ENCODE measurements at places on chromosomes 7 and 10.

GRCh38 chr10:102231357-102232318, 5.5 kb downstream of the ELOVL3 start:
- peak; percentile 76 for DNase-seq

DNA sequence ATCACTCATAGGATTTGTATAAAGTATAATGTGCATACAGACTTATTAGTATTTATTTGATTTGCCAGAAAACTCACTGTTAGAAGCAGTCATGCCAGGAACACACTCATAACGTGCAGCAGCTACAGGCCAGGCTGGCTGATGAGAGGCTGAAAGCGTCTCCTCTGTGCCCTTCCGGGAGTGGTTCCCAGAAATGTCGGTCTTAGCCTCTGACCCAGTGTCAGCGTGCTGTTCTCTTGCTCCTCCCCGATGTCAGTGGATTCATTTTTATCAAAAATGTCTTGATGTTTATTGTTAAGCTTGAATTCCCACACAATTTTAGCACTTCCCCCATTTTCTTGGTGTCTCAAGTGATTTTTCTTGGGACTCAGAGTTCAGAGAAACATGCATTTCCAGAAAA, 33.3 kb upstream of the GARS1 start:
- no peak for DNase-seq

DNA sequence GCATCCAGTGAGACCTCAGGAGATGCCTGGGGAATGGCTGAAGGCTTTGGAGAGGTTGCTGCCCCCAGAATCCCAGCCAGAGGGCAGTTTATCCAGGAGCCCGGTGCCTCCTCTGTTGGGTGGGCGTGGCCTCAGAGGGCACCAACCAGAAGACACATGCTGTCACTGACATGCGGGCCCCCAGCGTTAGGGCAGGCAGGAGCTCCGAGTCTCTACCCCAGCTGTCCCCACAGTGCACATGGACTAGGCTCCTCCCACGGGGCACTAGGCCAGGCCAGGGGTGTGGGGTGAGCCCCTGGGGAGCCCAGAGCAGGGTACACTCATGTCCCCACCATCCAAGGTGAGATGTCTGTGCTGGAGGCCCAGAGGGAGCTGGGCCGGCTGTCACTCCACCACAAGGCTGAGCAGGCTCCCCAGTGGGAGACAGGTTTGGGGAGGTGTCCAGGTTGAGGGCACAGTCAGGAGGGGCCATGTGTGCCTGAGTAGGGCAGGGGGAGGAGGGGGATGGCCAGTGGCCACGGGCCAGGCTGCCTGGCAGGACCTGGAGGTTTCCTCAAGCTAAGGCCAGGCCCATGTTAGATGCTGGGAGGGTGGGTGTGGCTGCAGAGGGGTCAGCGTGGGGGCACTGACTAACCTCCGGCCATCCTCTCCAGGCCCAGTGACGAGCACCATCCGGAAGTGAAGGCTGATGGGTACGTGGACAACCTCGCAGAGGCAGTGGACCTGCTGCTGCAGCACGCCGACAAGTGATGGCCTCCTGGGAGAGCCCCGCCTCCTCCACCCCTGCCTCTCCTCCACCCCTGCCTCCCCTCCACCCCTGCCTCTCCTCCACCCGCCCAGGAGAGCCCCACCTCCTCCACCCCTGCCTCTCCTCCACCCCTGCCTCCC, 131.3 kb downstream of the FAM53B start:
- no peak for DNase-seq

DNA sequence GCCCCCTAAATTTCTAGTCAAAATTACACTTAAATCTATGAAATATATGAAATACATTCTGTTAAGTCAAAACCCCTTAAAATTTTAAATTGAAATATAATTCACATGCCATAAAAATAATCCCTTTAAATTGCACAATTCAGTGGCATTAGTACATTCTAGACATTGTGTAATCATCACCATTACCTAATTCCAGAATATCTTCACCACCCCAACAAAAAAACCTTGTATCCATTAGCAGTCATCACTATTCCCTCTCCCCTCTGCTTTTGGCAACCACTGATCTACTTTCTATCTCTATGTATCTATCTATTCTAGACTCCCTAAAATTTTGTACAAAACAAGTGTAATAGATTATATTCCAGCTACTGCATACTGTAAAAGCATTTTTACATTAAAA, 261.2 kb downstream of the GLI3 start:
- DNase-seq, result no peak

DNA sequence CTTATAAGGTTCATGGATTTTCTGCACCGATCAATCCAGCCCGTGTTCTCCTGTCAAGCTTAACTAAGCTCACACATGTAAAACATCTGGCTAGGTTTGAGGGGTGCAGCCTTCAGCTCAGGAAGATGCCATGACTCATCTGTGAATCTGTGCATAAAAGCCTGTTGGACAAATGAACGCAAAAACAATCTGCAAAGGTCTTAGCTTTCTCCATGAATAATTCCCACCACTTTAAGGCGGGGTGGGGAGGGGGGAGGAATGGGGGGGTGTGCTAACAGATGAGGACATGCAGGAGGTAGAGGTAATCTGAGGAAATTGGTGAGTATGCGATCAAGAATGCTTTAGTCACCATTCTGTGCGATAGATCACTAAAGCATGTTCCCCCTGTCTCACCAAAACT, 4.8 kb downstream of the DOCK4 start:
- DNase-seq, result no peak

- no peak for DNase-seq
Measured at GRCh38 chr7:20738518-20739481, 47.9 kb downstream of the SP8 start.

DNA sequence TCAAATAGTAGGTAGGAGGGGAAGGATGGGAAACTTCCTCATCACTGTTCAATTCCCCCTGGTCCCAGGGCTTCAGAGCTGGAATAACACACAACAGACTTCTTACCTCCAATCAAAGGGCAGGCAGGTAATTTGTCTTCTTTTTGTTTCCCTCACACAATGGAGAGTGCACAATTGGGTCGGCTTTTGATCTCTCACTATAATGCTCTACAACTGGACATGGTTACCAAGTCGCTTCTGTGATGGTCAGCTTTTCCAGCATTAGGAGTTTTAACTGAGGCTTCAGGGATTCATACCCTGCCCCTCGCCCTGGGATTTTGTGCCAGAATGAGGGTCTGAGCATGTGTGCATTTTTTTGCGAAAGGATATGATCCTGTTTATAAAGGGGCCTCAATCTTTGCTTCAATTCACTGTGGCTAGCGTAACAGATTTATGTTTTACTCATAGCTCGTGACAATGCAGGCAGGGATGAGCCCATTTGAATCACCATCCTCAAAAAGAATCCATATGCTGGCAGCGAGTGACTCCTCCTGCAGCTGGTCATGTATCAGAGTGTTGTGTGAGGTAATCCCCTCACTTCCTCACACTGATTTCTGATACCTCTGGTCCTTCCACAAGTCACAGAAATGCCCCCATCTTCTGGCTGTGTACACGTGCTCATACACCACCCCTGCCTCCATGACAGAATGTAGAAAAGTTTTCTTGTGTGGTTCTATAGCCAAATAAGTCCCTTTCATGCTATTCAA, 189.6 kb downstream of the CTTNBP2 start:
- no peak for DNase-seq

- no peak for DNase-seq
Measured at GRCh38 chr10:30493609-30494530, 59.9 kb downstream of the MAP3K8 start.

DNA sequence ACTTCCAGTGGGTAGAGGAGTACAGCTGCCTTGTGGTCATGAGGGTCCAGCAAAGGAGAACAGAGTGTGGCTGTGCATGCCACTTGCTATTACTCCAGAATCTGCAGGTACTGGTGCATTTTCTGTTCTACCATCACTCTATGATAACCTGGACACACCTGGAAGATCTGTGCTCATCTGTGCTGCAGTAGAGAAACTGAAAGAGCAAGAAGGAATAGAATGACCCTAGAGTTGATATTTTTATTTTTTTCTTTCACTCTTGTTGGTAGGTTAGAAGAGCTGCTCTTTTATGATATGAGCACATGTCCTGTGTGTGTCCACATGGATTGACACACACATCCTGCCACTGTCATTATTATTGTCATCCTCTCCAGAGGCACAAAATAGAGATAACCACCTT, 48.3 kb upstream of the MTURN start:
- DNase-seq, result no peak

DNA sequence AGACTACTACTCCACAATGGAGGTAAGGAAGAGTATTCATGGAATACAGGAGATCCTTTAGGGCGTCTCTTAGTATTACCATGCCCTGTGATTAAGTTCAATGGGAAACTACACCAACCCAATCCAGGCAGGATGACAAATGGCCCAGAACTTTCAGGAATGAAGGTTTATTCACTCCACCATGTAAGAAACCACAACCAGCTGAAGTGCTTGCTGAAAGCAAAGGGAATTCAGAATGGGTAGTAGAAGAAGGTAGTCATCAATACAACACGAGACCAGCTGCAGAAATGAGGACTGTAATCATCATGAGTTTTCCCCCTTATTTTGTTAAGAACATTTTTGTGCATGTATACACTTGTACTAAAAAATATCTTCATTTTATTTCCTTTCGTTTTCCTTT, 76.6 kb downstream of the GPR37 start:
- DNase-seq, result no peak

DNA sequence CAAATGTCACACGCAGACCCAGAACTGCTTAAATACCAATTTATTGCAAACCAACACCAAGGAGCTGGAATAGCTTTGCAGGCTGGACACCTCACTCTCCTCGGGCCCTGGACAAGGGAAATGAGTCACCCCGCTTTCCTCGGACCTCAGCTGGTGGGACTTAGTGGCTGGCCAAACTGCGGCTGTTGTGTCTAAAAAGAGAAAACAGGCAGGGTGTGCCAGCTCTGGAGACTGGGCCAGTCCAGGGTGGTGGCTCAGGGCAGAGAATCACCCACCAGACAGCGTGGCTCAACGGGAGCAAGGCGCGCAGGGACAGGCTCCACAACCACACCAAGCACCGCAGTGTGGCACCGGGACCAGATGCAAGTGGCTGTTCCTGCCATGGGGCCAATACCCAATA, 58.2 kb upstream of the CAMK2B start:
- DNase-seq, result no peak

- no peak for DNase-seq
Measured at GRCh38 chr7:50805447-50806125, 22.9 kb upstream of the GRB10 start.

All from stimulated activated CD4-positive, alpha-beta T cell treated with anti-CD3 and anti-CD28 coated beads, Interleukin-4, amount 100 ng/mL, for 24 hours (primary cell).